Hematopoietic multipotent progenitor cell treated with erythropoietin and hydrocortisone succinate and interleukin-3 and kit ligand, for 15 days (in vitro differentiated cells): ENCODE measurements at places on chromosomes 11 and 22.
A peak's percentile ranks its signal among the peaks of the same experiment; 100 is the strongest.

DNA sequence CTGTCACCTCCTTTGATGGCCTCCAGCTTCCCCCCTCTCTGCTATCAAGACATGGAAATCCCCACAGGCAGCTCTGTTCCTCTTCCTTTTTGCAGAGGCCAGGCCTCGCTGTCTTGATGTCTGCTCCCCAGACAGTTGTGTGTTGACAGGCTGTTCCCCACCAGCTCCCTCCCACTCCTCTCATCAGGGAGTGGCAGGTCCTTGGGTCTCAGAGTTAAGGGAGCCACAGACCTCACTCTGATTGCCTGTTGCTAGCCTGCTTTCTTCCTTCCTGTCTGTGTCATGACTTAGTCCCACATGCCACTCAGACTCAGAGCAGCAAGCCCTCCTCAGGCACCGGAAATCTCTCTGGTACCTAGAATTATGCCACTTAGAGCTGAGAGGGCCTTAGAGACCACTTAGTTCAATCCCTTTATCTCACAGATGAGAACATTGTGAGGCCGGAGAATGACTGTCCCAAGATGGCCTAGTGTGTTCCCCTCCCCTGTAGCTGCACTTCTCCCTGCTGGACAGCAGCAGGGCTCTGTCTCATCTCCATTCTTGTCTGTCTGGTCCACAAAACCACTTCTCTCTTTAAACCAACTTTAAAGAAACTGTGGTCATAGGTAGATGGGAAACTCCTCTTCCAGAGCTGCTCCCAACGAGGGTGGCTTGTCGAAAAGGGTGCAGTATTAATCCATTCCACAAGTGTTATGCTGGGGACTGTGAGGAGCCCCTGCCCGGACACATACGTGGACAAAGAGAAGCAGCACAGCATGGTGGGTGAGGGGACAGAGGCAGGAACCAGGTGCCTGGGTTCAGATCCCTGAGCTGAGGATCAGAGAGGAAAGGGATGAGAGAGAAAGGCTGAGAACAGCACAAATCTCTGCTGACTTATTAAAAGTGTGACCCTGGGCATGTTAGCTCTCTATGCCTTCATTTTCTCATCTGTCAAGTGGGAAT is 4.2 kb downstream of the AMPD3 start:
- DNase-seq = peak; percentile 27

GRCh38 chr22:35752863-35753189 is 35.2 kb downstream of the APOL5 start:
- DNase-seq = no peak

- no peak for DNase-seq
Measured at GRCh38 chr11:115656669-115657068, 152.5 kb upstream of the CADM1 start.

DNA sequence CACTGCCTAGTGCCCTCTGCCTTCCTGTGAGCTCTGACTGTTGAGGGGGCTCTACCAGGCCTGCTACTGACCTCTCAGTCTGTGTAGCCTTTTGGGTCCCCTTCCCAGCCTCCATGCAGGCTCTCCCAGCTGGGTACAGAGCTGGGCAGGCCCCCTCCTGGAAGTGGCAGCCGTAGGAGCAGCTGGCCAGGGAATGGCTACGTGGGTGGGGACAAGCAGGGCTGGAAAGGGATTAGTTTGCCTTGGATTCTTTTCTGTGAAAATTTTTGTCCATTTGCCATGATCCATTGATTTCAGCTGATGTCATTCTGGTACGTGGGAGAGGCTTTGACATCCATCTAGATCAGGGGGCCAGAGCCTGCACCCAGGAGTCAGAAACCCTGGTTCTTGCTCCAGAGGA is 23.9 kb upstream of the NECTIN1 start:
- no peak for DNase-seq

GRCh38 chr11:61950035-61950547 is at the start of gene BEST1:
BEST1 (plus strand) TSS chr11:61950351; CDS start chr11:61951807, 1,456 bp downstream.
- no peak for DNase-seq

DNA sequence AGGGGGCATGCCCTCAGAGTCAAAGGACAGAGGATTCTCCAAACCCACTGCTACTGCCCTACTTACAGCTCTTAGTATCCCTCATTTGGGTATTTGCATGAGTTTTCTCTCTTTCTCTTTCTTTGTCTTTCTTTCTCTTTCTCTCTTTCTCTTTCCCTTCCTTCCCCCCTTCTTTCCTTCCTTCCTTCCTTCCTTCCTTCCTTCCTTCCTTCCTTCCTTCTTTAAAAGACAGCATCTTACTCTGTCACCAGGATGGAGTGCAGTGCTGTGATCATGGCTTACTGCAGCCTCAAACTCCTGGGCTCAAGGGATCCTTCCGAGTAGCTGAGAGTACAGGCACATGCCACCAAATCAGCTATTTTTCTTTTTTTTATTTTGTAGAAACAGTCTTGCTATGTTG is 14.0 kb upstream of the MMP7 start:
- no peak for DNase-seq

DNA sequence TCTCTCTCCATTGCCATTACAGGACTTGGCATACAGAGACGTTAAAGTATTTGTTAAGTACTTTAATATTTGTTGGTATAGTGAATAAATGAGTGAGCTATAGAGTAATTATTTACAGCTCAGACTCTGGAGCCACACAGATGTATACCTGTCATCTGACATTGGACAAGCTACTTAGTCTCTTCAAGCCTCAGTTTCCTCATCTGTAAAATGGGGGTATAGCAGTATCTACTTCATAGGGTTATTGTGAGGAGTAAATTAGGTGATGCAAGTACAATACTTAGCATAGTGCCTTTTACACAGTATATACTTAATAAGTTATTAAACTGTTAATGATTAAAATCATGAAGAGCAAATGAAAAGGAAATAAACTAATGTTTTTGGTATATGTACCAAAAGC is 203.2 kb downstream of the NAV2 start:
- no peak for DNase-seq

GRCh38 chr22:19905347-19906276 is 36.0 kb upstream of the COMT start:
- no peak for DNase-seq

DNA sequence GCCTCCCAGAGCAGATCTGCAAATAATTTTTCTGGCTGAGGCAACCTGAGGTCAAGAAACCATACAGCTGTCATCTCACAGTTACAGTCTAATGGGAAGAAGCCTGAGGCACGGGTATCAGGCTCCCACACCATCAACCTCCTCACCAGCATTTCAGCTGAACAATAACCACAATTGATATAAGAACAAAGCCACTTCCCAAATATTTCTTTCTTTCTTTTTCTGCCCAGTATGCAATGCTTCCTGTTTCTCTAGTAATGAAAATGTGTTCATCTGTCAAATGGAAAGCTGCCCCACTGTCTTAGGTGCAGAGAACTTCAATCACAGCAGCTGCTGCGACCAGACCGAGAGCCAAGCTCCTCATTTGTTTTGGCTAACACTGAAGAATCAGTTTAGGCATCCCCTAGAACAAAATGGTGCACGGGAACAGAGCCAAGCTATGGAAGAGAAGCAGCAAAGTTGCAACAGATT is 108.4 kb downstream of the BLID start:
- DNase-seq = no peak

GRCh38 chr11:121581607-121582006 is 128.8 kb upstream of the SORL1-AS1 start:
- DNase-seq = no peak

GRCh38 chr22:33735978-33736377 is 184.3 kb downstream of the LARGE1 start:
- DNase-seq = no peak
